ENCODE measurements at places on chromosomes 2 and 18.
A peak's percentile ranks its signal among the peaks of the same experiment; 100 is the strongest.

GRCh38 chr2:79191816-79192215 is 32.3 kb upstream of the REG3A start:
- no peak for DNase-seq

- DNase-seq = no peak
Observed at GRCh38 chr2:168233166-168233565, 14.2 kb downstream of the STK39 start.

- no peak for DNase-seq
Observed at GRCh38 chr18:62991959-62992358, 276.6 kb downstream of the PHLPP1 start.

- DNase-seq = no peak
Observed at GRCh38 chr18:11873670-11874340, 22.6 kb downstream of the CHMP1B start.

- DNase-seq = no peak
Observed at GRCh38 chr2:111954602-111955332, 56.4 kb downstream of the MERTK start.

GRCh38 chr2:48496849-48497248 is 33.1 kb upstream of the STON1 start:
- DNase-seq = no peak

GRCh38 chr2:211486-212184 is 52.2 kb downstream of the SH3YL1 start:
- no peak for DNase-seq

DNA sequence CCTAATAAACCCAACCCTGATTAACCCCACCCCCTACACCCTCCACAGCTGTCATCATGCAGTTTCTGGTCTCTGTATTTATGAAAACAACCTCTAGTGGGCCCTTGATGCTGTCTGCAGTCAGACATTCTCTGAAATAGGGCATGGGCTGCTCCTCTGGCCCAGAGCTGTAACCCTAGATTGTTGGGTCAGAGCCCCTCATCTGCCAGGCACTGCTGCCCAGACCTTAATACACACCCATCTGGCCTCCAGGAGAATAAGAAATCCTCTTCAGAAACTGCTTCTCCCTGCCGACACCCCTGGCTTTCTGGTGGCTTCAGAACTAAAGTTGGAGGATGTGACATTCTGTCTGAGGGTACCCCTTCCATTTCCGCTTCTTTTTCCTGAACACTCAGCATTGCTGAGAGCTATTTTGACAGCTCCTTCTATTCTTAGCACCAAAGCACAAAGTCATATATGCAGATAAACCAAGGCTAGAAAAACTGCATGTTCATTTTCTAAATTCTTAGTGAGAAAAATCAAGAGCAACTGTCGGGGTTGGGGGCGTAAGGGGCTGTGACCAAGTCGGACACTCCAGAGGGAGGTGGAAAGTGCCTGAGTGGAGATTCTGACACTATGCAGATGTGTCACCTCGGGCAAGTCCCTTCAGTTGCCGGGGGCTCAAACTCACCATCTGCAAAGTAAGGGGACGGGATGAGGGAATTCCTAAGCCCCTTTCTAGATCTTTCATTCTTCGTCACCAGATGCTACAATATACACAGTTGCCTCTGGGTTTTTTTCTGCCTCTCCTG is 28.7 kb downstream of the SRSF7 start:
- no peak for DNase-seq

DNA sequence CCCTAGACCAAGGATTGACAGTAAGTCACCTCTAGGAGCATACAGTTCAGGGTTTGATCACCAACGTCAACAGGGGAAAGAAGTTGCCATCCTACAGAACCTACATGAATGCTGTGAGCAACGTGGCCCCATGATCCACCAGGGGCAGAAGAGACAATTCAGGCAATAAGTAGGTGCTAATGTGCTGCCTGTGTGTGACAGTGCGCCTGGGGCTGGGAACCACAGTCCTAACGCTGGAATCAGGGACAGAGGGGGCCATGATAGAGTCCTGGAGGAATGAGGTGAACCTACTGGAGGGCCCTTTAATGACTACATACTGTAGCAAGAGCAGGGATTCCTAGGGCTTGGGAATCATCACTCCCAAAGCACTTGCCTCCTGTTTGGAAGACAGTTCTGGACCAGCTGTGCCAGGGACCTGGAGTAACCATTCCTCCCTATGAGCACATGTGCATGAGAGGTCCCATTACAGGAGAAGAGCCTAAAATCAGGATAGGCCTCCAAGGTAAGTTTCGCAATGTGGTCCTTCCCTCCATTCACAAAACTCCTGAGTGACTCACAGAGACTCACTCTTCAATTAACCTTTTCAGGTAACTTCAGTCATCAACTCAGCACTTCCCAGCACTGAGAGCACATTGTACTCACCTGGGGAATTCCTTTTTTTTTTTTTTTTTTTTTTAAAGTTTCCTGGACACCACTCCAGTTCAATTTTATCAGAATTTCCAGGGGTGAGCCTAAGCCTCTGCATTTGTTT is 214.0 kb downstream of the TMEM163 start:
- no peak for DNase-seq

DNA sequence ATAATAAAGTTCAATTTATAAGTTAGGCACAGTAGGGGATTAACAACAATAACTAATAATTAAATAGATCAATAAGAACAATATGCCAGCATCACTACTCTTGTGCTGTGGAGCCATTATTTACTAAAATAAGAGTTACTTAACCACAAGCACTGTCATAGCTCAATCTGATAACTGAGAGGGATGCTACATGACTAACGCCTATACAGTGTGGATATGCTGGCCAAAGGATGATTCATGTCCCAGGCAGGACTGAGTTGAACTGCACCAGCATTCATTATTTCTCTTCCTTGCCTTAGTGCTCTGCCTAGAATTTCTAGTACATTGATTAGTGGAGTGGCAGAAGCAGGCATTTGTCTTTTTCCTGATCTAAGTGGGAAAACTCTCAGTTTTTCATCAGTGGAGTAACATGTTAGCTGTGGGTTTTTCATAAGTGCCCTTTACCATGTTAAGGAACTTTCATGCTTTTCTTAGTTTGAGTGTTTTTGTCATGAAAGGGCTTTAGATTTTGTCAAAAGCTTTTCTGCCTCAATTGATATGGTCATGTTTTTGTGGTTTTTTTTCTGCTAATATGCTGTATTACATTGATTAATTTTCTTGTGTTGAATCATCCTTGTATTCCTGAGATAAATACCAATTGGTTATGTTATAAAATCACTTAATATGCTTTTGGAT is 21.7 kb downstream of the KIAA1328 start:
- DNase-seq = no peak

DNA sequence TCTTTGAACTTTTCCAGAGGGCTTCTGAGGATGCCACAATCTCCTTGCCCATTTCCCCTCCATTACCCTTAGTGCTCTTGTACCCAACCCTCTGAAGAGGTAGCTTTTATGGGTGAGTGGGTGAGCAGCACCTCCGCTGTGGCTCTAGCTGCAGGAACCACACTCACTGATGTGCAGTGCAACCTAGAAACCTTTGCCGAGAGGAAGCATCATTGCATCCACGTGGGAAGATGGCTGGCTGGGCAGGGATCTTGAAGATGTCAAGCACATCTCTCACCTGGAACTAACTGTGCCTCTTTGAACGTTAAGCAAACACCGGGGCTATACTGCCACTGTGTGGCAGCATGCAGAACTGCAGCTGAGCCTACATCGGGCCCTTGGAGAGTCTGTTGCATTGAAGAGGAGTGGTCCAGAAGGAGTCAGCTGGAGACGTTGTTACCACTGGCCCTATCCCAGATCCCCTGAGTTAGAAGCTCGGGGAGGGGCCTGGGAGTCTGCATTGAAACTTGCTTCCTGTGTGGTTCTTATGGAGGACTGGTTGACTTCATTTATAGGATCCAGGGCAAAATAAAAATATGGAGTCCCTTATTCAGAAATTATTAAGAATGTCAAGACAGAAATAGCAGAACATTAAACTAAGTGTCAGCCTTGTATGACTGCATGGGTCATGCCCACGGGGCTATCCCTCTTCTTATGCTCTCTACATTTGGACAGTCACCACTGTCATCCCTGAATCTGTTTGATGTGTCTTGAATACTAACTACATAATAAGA is 28.7 kb downstream of the IGFBP5 start:
- DNase-seq = peak; percentile 87

DNA sequence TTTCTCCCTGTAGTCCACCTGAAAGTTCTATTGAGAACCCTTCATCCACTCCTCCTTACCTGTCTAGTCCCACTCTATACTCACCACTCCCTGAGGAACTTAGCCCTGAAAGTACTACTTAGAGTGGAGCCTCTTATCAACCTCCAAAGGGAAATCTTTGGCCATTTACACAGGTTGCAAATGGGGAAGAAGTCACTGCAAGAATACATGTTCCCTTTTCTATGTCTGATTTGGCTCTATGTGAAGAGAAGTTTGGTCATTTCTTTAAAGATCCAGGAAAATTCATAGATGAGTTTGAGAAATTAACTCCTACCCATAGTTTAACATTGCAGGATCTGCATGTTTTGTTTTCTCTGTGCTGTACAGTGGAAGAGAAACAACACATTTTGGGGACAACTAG is 22.9 kb upstream of the MGAT4A start:
- DNase-seq = no peak

GRCh38 chr2:233331536-233331935 is 22.8 kb upstream of the DGKD start:
- DNase-seq = peak; percentile 81

- DNase-seq = no peak
Observed at GRCh38 chr2:195312662-195313061, 344.4 kb upstream of the SLC39A10 start.

GRCh38 chr2:175062787-175063585 is 57.8 kb upstream of the CHN1 start:
- no peak for DNase-seq

DNA sequence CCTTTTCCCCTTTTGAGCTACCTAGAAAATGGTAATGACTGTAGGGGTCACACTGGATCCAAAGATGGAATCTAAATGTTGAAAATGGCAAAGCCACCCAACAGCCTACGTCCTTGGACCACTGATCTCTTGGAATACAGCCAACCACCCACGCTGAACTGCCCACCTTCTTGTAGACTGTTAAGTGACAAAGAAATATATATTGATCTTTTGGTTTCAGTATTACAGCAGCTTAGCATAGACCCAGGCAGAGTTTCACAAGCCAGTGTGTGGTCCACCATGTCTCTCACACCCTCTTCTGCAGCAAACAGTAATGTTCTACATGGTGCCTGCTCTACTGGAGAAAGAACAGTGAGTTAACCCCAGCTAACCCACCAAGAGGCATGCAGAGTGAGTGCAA is 20.2 kb downstream of the CACNB4 start:
- DNase-seq = no peak

- DNase-seq = no peak
Observed at GRCh38 chr2:221360742-221361141, 211.4 kb downstream of the EPHA4 start.

DNA sequence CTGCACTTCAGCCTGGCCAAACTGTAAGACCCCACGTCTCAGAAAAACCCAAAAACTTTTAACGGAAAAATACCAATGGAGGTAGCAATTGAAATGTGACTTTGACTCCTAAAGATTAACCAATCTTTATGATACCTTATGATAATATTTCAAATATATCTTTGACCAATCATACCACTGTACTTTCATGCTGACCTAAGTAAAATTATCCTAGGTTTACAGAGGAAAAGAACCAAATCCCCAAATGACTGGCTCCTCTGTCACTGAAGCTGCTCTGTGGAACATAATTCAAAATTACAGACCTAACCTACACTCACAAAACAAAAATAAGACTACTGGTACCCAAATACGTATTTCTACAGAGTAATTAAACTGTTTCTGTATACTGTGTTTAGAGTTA is 7.7 kb upstream of the STPG4 start:
- no peak for DNase-seq

- no peak for DNase-seq
Observed at GRCh38 chr2:60295636-60295962, 257.9 kb downstream of the BCL11A start.

DNA sequence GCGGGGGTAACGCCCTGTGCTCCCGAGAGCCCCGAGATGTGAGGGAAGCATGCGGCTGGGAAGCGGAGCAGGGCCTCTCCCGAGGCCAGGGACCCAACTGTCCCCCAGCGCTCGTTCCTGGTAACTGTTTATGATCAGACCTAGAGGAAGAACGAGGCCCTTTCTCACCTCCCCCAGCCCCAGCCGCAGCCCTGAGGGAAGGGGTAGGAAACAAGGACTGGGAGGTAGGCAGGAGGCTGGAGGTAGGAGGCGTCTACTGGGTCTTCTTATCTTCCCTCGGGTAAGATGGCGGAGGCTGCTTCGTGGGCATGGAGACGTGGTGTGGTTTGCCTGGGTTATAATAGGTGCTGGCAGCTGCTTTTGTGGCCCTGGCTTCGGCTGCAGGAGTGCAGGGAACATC is 335.8 kb downstream of the ZNF521 start:
- DNase-seq = no peak

DNA sequence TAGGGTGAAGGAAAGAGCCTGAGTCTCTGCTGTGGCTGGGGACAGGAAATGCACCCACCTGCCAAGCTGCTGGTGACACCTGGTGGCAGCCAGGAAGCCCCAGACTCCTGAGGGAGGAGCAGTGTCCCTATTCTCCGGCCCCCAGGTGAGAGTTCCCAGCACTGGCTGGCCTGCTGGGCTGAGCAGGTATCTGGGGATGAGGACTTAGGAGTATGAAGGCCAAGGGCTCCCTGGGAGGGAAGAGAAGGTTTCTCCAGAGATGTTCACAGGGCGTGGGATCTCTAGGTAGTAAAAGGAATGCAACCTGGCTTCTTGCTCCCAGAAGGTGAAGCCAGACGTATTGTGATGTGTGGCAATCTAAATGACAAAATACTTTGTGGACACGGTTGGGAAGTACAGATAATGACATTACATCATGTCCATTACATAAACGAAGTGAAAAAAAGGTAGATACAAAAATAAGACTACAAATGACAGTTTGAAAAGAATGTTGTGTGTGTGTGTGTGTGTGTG is 75.8 kb upstream of the SLC1A4 start:
- no peak for DNase-seq

GRCh38 chr2:130796290-130796689 is 40.4 kb upstream of the ARHGEF4 start:
- no peak for DNase-seq

GRCh38 chr2:650343-651310 is 26.6 kb downstream of the TMEM18 start:
- DNase-seq = no peak

GRCh38 chr2:74564222-74564621 is 9.7 kb downstream of the DOK1 start:
- no peak for DNase-seq

GRCh38 chr2:133247631-133248030 is 320.6 kb downstream of the NCKAP5 start:
- DNase-seq = no peak

- no peak for DNase-seq
Observed at GRCh38 chr2:227606476-227606875, 7.8 kb downstream of the SCYGR2 start.

All from femur (tissue), 1 donor.